ENCODE measurements at places on chromosomes 12 and 14.

- no peak for DNase-seq
Observed at GRCh38 chr12:22488478-22488877, 55.9 kb downstream of the C2CD5 start.

DNA sequence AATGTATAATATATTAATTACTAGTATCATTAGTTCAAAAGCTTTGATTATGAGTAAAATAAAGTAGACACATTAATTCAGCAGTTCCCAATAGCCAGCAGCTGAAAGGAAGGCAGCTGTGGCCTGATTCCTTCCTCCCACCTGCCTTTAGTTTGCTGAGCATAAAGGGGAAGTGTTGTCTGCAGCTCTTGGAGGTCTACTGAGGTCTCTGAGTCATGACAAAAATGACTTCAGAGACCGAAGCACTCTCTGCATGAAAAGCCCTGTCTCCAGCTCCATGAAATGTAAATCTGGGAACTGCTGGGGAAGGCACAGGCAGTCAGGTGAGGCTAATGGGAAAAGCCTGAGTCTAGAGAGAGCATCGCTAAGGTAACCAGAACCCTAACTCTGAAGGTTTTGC lies 165.4 kb downstream of the NRXN3 start:
- no peak for DNase-seq

DNA sequence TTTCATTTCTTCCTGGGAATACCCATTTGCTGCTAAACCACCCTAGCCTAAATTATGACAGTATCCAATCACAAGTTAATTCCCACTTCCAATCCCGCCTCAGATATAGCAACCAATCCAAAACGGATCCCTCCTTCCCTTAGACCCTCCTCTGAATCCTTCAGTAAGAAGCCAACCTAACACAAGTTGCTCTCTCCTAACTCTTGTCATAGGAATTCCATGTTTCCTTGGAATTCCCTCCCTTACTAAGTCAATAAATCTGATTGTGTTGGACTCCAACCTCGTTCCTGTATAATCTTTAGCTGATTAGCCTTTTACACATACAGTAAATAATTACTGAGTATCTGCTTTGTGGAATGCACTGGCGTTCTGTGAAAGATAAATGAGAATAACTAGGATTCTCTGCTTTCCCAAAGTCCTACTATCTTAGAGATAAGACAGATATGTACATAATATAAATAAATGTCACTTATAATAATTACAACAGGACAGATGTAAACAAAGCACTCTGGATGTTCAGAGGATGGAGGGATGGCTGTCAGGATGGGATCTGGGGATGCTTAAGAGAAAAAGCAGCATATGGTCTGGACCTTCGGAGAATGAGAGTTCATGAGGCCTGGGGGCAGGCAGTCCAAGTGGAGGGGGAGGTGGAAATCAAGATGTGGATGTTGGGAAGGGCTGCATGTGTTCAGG lies 185.8 kb upstream of the SOX5 start:
- no peak for DNase-seq

DNA sequence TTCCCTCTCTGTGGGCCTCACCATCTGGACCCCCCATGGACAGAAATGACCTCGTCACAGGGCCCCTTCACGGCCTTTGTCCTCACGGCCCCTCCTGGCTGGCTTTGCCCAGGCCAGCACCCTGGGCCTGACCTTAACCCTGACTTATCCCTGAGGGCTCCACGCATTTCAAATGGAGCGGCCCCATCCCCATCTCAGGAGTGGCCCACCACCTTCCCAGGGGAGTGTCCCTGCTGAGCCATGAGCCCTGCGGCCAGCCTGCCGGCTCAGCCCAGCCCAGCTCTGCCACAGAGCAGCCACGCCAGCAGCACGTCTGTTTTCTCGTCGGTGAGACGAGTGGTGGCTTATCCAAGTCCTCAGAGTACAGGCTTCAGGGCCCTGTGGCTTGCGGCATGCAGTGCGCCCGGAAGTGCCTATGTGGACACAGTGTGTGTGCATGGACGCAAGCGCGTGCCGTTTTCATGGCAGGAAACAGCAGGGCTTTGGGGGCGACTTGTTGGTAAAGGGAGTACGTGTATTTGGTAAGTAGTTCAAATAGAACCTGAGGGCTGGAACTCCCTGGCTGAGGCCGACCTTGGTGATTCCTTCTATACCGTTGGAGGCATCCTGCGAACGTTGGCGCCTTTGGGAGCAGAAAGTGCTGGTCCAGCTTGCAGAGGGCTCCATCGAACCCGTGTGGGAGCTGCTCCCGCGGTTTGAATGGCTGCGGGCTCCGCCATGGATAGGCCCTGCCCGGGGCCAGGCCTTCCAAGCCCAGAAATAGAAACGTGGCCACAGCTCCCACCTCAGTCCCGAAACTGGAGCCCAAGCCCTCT lies 52.1 kb downstream of the LRCOL1 start:
- no peak for DNase-seq

DNA sequence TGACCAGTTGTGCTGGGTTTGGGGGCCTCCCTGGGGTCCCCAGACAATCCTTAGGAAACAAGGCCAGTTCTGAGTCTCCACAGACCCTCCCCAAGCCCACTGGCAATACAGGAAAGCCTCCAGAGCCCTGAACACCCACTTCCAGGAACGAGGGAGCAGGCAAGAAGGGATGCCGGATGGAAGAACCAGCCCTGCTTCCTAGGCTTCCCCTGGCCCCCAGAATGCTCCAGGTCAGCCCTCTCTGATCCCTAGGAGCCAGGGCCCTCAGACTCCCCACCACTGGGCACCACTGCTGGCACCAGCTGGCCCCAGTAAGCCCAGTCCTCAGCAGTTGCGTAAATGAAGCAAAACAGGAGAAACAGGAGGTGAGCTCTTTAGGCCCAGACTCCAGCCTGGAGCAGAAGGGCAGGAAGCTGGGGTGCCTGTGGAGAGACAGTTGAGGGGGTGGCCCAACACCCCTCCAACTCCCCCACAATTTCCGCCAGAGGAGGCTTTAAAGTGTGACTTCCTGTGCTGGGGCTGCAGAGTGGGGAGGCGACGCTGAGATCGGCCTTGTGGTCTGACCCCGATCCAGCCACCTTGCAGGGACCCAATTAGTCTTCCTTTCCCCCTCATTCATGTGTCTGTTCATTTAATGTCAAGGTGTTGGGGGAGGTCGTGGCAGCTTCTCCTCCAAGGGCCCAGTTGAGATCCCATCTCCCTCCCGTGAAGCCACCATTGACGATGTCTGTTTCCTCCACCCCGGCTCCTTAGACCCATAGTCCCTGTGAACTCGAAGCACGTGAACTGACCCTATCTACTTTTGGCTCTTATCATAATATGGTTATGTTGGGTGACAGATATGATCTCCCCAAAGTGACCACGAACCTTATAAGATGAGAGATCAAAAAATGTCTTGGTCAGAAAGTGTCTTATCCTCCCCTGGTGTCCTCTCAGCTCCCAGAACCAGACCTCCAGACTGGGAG lies 4.7 kb downstream of the TNFRSF1A start:
- DNase-seq, result peak; percentile 82

DNA sequence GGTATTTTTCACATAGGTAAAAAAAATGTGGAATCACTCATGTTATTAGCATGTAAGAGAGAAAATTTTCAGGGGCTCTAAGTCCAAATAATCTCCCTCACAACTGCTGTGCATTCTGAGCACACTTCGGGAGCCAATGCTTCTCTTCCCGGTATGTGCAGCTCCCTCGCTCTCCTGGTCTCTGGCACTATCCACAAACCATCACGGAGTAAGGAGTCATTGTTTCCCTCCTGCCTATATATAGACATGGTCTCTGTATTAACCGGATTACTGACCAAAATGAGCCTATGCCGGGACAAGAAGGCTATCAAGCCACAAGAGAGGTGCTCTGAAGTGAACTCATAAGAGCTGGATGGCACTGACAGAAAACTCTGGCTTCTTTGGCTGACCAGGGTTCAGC lies 13.4 kb downstream of the HECTD4 start:
- no peak for DNase-seq

- DNase-seq, result no peak
Observed at GRCh38 chr12:128337431-128338170, 70.6 kb downstream of the TMEM132C start.

DNA sequence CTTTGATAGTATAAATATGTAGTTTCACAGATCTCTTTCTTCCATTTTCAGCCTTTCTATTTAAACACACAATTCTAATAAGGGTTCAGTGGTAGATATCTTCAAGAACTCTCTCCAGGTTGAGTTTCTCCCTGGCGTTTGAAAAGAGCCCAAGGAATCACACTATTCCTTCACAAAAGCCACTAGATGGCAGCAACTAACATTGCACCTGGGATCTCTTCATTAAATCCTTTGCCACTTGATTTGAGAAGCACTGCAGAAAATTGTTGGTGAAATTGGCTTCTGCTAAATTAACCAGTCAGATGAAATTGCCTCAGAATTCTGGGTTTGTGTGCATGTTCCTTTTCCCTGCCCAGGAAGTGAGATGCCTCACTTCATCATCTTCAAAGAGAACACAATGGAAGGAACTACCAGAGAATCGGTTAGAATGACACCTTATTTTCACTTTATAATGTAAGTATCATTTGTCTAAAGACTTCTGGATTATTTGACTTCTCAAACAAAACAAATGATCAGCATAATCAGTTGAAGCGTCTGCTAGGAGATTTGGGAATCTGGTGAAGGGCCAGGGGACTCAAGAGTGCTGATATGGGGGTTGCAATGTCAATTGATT lies 6.8 kb downstream of the CCDC198 start:
- no peak for DNase-seq

DNA sequence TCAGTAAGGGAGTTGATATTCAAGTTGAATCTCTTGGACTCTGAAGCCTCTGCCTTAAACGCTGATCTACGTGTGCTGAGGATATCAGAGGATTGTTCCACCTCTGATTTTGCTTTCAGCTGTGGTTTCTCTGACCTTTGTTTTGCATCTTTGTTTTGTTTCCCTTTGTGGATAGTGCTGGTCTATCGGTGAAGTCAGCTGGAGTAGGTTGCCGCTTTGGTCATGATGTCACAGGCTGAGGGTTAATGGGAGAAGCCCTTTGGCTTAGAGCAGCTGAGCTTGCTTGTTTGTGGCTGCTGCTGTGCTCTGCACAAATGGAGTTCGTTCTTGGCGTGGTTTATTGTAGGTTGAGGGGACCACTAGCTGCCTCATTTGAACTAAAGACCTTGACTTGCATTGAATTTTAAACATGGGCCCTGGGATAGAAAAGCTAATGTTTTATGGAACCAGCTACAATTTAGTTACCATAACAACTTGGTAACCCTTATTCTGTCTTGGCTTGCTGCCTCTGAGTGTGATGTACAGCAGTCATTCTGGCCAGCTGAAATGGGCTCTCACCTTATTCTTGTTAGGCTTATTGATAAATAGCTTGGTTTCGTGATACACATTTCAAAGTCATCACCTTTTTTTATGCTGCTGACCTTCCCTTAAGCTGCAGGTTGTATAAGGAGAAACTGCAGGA lies 284.5 kb upstream of the E2F7 start:
- no peak for DNase-seq

- no peak for DNase-seq
Observed at GRCh38 chr12:2409656-2410265, 357.0 kb downstream of the CACNA1C start.

- no peak for DNase-seq
Observed at GRCh38 chr12:65836419-65837197, 12.3 kb downstream of the HMGA2 start.

- no peak for DNase-seq
Observed at GRCh38 chr12:30088259-30088995, 304.7 kb upstream of the TMTC1 start.

DNA sequence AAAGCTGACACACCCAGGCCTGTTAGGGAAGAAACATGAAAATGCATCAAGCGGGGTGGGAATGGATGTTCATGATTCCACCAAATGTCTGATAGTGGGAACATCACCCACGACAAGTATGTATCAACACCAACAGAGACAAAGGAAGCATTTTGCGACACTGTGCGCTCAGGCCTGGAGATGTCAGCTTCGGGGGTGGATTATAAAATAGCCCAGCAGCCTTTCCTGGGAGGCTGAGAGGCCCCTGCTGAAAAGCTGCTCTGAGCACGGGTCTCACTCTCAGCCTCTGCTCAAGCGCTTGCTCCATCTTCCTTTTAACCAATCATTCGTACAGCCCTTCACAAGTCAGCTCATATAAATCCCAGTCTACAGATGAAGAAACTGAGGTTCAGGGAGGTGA lies 213.5 kb downstream of the BCL11B start:
- DNase-seq, result no peak

DNA sequence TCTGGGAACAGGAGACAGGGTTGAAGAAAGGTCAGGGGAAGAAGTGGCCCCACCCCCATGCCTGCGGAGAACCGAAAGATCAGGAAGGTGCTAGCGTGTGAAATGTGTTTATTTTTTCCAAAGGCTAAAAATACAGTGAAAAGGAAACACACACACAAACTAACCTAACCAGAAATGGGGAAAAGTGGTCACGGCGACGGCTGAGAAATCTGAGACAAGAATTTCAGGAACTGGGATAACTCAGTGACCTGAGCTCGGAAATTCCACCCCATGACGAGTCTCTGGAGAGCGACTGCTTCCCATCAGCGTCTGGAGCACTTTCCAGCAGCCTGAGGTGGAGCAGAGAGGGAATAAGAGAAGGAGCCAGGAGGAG lies 16.6 kb upstream of the RND1 start:
- DNase-seq, result no peak

DNA sequence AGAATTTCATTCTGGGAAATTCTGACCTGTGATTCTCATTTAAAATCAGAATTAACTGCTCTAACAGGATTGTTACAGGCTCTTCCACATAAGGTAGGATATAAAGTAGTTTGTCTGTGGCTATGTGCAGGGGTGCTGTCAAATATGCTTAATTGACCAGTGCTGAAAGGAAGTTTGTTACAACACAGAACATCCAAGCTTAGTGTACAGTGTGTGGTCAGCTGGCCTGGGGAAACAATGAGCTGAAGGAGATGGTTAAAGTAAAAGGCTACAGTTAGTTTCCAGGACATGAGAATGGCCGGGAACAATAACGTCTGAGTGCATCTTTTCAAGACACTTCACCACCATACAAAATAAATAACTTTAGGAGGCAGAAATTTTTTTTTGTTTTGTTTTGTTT lies 68.0 kb downstream of the PKP2 start:
- DNase-seq, result no peak

DNA sequence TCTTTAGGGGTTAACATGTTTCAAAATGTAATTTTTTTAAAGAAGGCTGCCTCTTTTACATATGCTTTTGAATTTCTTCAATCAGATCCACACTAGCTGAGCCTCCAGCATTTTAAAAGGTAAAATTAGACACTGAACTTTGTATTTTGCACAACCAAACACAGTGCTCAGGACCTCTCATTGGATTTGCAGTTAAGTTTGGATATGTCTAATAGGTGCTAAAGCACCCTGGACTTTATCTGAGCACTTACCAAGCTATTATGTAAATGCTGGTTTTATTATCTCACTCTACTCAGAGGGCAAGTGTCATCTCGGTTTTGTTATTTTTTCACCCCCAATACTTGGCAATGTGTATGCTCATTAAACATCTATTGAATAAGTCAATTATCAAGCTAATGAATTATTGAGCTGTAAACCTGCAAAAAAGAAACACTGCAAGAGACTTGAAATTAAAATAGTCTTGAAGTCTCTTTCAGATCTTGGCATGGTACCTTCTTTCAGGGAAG lies 150.7 kb downstream of the KIF21A start:
- no peak for DNase-seq

- DNase-seq, result no peak
Observed at GRCh38 chr12:133156125-133156690, 25.1 kb upstream of the ZNF268 start.

GRCh38 chr12:132084621-132085290 lies 59.4 kb downstream of the DDX51 start:
- DNase-seq, result peak; percentile 9
